Stimulated activated CD8-positive, alpha-beta memory T cell treated with anti-CD3 and anti-CD28 coated beads, Interleukin-15, amount 100 ng/mL, for 1 hour (primary cell): ENCODE measurements at places on chromosomes 5 and 9.

- DNase-seq, result no peak
Measured at GRCh38 chr9:105632807-105633206, 29.4 kb upstream of the TAL2 start.

GRCh38 chr5:39209924-39210323, 9.4 kb downstream of the FYB1 start:
- DNase-seq, result no peak

- no peak for DNase-seq
Measured at GRCh38 chr9:77304543-77304942, 127.2 kb downstream of the VPS13A start.

DNA sequence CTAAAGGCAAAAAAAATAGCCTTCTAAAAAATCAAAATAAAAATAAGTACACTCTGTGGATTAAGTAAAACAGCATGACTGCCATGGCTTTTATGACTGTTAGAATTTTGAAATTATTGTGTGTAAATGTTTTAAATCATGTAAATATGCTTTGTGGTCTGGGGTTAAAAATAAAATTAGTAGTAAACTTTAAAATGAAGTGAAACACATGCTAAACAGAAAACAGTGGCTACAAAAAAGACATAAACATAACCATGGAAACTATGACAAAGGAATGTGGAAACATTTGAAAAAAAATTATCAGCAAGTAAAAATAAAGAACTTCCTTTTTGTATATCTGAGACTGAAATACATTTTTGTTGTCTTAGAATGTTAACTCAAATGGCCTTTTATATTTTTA, 134.5 kb upstream of the SPEF2 start:
- DNase-seq, result no peak

GRCh38 chr9:125513668-125514413, 193.2 kb downstream of the MAPKAP1 start:
- no peak for DNase-seq
